ENCODE measurements at places on chromosomes 11 and 22.

- no peaks in the 10 kb centered on the region for H3K36me3 ChIP-seq
- H3K4me3 ChIP-seq, result no peak overlapping the region
- no peak overlapping the region for H3K27ac ChIP-seq
These were observed 22.5 kb downstream of the VSIG10L2 start for GRCh38 chr11:125968354-125968753.

DNA sequence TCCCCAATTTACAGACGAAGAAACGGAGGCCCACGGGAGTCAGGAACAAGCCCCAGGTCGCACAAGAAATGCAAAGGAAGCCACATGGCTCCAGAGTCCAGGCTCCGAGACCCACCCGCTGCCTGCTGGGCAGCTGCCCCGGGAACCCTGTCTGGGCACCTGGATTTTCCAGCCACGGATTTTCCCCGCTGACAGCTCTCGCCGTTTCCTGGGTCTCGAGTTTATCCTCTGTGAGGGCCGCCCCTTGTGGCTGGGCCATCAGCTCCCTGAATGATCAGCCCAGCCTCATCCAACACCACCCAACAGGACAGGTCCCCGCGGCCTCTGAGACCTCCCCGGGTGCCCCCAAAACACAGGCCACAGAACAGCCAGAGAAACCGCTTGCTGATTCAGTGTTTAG lies 189.7 kb downstream of the BRD1 start:
- H3K27me3 ChIP-seq, result no peaks in the 10 kb centered on the region
- no peaks in the 10 kb centered on the region for H3K36me3 ChIP-seq
- no peak overlapping the region for H3K27ac ChIP-seq
- no peak for DNase-seq
- no peaks in the 10 kb centered on the region for H3K4me1 ChIP-seq

- no peak for DNase-seq
- H3K27me3 ChIP-seq, result no peaks in the 10 kb centered on the region
- H3K27ac ChIP-seq, result no peak overlapping the region
- no peak overlapping the region for H3K4me3 ChIP-seq
- no peaks in the 10 kb centered on the region for H3K36me3 ChIP-seq
These were observed 399.6 kb downstream of the TMEM135 start for GRCh38 chr11:87437133-87437843.

- no peaks in the 10 kb centered on the region for H3K36me3 ChIP-seq
- no peak for DNase-seq
- no peaks in the 10 kb centered on the region for H3K27me3 ChIP-seq
- H3K4me1 ChIP-seq, result no peaks in the 10 kb centered on the region
- H3K27ac ChIP-seq, result no peak overlapping the region
These were observed 50.6 kb upstream of the MPEG1 start for GRCh38 chr11:59263225-59263894.

GRCh38 chr11:2980168-2980840 lies 11.8 kb downstream of the NAP1L4 start:
- peaks cover 4% of the 10 kb centered on the region for H3K4me1 ChIP-seq
- DNase-seq, result no peak
- H3K27ac ChIP-seq, result no peak overlapping the region
- no peaks in the 10 kb centered on the region for H3K27me3 ChIP-seq
- no peak overlapping the region for H3K4me3 ChIP-seq
- peaks cover 48% of the 10 kb centered on the region for H3K36me3 ChIP-seq

GRCh38 chr22:26785932-26786331 lies 128.5 kb downstream of the MIAT start:
- no peak overlapping the region for H3K4me3 ChIP-seq
- H3K4me1 ChIP-seq, result no peaks in the 10 kb centered on the region
- no peak overlapping the region for H3K27ac ChIP-seq
- peaks cover 66% of the 10 kb centered on the region for H3K36me3 ChIP-seq

DNA sequence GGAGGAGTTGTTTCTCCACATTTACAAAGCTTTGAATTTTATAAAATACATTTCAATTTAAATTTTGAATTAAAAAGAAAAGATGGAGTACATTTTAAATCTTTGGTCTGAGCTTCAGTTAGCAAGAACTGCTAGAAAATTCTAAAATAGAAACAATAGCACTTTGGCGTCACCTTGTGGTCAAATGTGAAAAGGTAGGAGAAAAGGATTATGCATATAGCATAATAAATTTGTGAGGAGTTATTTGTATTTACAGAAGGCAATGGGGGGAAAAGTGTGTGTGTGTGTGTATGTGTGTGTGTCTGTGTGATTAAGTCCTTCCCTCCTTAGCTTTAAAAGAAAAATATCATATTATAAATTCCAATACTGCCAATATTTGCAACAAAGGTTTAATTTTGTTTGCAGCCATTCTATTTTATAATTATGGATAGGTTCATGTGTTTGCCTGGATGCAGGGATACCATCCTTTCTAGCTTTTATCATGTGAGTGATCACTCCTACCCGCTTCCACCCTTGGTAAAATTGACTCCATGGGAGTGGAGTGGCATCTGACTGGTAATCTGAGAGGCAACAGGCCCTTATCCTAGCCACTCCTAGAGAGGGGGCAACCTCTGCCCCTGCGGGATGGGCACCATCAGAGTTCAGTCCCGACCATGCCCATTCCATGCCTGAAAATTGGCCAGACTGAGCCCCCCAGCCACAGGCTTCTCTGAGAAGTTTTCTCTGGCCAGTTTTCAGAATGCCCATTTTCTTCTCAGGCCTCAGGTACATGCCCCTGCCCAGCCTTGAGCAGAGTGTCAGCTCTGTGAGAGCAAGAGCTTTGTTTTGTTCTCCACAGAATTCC lies 13.6 kb upstream of the LGR4 start:
- H3K4me3 ChIP-seq, result no peak overlapping the region
- no peak for DNase-seq
- H3K36me3 ChIP-seq, result peaks cover 23% of the 10 kb centered on the region
- H3K27me3 ChIP-seq, result no peaks in the 10 kb centered on the region
- H3K27ac ChIP-seq, result no peak overlapping the region

Data from esophagus squamous epithelium (tissue), 5 donors.